ENCODE measurements at places on chromosomes 7 and 10.
A peak's percentile ranks its signal among the peaks of the same experiment; 100 is the strongest.

GRCh38 chr7:157656195-157656769, 319.5 kb downstream of the DNAJB6 start:
- DNase-seq: no peak

DNA sequence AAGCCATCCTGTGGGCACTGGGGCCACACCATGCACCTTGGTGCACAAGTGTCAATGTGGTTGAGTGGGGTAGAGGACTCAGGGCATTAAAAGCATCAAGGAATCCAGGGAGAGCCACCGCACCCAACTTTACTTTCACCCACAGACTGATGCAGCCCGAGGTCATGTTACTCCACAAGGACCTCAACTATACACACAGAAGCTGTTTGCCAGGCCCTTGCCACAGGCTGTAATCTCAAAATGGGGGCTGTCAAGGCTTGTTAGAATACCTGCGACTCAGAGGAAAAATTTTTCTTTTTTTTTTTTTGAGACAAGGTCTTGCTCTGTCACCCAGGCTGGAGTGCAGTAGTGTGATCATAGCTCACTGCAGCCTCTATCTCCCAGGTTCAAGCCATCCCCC, 26.5 kb upstream of the KCTD7 start:
- DNase-seq: no peak

- no peak for DNase-seq
Observed at GRCh38 chr7:84248267-84248666, 53.7 kb upstream of the SEMA3A start.

DNA sequence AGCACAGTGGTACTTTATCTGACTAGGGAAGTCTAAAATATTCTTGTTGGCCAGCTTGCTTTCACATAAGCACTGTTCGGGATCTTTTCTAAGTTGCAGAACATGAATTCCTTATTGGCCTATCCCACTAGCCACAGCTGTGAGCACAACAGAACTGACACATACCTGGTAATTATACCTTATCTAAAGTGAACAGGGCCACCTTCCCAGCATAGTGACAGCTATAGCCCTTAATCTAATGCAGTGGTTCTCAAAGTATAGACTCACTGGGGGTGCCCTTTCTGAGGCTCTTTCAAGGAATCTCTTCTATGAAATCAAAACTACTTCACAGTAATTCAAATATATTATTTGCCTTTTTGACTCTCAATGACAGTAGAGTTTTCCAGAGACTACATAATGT, 184.7 kb upstream of the KAT6B start:
- no peak for DNase-seq

DNA sequence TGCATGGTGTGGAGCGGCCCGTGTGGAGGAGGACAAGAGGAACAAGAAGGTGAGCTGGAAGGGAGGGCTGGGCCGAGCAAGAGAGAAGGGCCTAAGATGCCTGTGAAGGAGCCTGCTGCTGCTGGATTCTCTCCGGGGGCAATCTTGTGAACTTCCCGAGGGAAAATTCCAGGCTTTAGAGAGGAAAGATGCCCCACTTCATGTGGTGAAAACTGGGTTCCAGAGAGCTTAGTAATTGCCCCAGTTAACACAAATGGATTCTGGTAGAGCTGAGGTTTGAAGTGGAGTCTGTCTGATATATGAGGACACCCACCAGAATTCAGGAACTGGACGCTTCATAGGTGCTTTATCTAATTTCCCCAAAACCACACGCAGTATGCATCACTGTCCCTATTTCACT, 114.1 kb upstream of the ZMIZ1 start:
- no peak for DNase-seq

DNA sequence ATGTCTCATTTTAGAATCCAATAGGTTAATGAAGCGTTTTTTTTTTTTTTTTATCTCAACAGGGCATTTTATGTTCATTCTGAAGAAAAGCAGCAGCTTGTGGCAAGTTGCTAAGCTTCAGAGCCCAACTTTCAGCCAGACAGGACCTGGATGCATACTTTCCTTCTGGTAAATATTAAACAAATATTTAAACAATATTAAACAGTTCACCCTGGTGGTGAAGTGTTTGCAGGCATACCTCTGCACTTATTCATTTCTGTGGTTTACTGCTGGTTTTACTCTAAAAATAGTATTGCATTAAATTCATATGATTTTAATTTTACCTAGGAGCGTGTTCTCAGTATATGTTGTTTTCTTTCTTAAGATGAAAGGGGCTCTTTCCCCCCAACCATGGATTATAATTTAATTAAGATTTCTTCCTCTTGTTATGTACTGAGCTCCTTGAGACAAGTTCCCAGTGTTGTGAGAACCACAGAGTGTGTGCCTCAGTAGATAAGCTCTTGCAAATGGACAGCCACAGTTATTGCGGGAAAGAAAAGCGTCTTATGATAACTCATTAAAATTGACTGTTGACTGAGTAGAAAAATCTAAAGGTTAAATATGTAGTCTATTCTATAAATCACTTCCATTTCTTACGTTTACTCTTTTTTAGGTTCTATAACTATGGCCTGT, 155.8 kb downstream of the MALRD1 start:
- no peak for DNase-seq

- DNase-seq: no peak
Observed at GRCh38 chr10:79239924-79240581, 107.2 kb upstream of the PPIF start.

GRCh38 chr10:45470098-45471012, 96.3 kb downstream of the ALOX5 start:
- DNase-seq: peak; percentile 75

- DNase-seq: no peak
Observed at GRCh38 chr10:7090529-7090928, 320.3 kb downstream of the SFMBT2 start.

GRCh38 chr7:40310258-40310657, 175.5 kb downstream of the SUGCT start:
- no peak for DNase-seq

DNA sequence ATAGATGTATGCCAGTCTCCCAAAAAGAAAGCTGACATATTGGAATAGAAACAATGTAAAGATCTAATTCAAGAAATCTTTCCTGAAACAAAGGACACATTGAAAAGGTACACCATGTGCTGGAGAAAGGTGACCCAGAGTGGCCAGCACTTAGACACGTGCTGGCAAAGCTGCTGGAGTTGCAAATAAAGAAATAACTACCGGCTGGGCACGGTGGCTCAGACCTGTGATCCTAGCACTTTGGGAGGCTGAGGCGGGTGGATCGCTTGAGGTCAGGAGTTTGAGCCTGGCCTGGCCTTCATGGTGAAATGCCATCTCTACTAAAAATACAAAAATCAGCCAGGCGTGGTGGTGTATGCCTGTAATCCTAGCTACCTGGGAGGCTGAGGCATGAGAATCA, 35.9 kb downstream of the PKD1L1 start:
- no peak for DNase-seq

GRCh38 chr7:80601999-80602398, 36.4 kb upstream of the CD36 start:
- DNase-seq: no peak

DNA sequence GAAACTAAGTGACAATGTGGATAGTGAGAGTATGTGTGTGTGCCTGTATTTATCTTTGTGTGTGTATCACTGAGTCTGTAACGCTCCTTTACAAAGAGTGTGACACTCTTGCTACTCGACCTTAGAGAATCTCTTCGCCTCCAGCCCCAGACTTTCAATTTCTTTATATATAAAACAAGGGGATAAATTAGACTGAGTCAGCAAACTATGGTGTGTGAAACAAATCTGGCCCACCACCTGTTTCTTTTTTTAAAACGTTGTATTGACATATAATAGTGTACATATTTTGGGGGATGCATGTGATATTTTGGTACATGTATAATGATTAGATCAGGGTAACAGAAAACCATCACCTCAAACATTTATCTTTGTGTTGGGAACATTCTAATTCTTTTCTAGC, 240.5 kb downstream of the KCNMA1 start:
- no peak for DNase-seq

DNA sequence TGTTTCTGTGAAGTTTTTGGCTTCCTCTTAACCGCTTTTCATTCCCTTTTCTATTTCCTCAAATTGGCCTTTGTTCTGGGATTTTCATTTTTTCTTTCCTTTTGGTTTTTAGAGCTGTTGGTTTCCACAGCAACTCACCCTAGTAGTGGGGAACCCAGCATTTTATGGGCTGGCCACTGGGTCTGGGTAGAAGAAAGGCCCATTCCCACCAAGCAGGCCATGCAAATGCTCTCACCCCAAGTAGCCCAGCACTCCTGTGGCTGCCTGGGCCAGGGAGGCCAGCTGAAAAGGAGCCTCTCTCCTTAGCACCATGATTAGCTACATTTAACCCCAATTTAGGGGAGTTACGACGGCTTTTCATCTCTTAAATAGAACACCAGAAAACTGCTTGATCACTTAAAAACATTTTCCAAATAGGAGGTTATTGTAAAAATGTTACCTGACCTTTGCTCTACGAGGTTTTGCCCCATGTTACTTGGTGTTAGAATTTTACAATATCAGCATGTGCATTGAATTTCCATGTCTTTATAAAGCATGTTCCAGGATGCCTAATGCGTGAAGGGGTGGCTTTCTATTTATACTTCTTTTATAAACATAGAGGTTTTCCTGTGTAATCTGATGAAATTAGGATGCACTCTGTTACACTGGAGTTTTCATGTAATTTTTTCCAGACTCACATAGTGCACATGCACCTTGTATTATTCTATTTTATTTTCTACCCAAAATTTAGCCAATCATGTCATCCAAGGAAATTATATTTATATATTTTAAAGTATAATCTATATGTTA, 75.4 kb downstream of the FAM171A1 start:
- no peak for DNase-seq

GRCh38 chr7:69670701-69671100, 72.4 kb downstream of the AUTS2 start:
- DNase-seq: no peak

DNA sequence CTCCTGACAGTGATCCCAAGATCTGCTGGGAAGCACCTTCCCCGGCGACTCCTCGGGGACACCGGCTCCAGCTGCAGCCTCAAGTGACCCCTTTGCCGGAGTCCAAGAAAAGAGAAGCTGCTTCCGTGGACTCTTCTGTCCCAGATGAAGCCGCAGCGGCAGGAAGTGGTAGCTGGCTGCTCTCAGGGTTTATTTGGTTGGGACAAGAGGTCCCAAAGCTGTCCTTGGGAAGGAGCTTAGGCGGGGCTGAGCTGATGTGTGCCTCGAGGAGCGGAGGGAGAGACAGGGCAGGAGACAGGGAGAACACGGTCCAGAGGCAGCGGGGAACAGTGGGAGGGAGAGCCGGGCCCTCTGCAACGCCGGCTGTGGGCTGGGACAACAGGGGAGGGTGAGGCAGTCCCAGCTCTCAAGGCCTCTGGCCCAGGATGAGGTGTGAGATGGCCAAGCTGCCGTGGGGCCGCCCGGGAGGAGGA, 13.1 kb upstream of the FAM20C start:
- DNase-seq: no peak

DNA sequence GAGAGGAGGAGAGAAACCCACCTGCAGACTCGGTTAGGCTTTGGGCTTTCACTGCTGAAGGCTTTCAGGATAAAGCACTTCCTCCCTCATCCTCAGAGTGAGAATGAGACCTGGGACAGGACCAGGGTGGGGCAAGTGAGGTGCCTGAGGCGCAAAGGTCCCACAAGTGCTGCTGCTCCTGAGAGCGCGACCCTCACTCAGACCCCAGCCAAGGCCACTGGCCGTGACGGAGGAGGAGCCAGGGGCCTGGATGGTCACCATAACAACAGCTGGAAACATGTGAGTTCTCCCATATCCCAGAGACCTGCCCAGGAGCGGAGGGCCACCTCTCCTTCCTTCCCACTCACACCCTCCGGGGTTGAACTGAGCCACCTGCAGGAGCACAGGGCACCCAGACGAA, 46.9 kb upstream of the MKRN1 start:
- no peak for DNase-seq

DNA sequence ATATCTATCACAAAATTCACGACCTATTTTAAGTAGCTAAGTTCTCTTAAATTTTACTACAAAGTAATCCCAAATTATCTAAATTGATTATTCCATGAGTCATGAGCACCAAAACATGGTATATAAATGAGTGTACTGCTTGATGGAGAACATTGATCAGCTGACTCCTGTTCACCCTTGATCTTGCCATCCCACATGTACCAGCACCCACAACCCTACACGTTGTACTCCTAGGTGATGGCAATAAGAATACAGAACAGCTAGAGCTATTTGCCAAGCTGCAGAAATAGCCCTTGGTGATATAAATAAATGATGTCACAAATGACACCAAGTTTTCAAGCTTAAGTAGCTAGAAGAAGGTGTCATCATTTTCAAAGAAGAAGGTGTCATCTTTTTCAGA, 235.5 kb downstream of the GRM8 start:
- no peak for DNase-seq

DNA sequence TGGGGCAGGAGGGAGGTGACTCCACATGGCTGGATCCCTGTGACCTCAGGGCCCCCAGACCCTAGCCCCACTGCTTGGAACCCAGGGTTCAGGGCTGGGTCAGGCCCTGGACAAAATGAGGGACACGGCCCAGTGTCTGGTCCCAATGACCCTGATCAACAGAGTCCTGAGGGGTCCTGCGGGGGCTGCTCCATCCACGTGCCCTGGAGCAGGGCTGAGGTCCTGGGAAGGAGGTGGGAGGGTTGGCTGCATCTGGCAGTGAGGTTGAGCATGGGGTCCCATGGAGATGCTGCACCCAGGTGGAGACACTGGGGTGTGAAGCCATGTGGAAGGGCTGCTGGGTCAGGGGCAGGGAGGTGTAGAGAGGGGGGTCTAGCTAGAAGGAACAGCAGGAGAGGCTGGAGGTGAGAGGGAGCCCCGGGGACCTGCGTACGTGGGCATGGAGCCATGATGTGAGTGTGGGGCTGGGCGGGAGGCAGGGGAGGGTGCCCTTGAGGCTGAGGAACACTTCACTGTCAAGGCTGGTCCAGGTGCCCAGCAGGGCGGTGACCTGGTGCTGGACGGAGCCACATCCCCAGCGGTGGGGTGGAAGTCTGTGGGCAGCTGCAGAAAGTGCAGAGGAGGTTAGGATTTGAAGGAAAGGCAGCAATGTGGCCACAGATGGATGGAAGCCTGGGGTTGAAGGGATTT, 604 bp downstream of the SCART1 start:
- no peak for DNase-seq
